ENCODE measurements at places on chromosomes 7 and 10. TPM values are rescaled to one million over a fixed set of nuclear protein-coding genes. Genes with fewer than 3 reads are reported as not detected.

The H2BK1 gene
- total RNA-seq: not detected

The PNLIPRP1 gene
- not detected for total RNA-seq

The LHFPL3 gene
- total RNA-seq: not detected

The LRIT1 gene
- not detected for total RNA-seq

Data from A549 treated with CpdA at 1 μM for 4 hours (cell line).